ENCODE measurements at places on chromosomes 2 and 18. TPM values are rescaled to one million over a fixed set of nuclear protein-coding genes. Genes with fewer than 3 reads are reported as not detected.

DNA sequence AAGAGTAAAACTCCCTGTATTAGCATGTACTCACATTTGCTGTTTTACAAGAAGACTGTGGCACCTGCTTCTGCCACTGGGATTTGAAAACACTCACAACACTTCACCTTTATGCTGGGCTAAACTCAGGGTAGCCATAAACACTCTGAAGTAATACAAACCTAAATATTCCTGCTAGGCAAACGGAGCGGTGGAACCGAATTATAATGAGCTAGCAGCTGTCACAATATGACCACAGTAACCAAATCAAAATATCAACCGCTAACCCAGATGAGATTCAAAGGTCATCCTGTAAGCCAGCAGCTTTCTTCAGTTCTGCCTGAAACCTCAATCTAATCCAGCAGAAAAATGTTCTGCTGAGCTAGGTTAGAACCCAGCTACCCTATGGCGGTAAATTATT lies 132.1 kb downstream of the TCF4 start:
- DNase-seq = peak; percentile 38

- no peak for DNase-seq
Observed at GRCh38 chr2:173175222-173175621, 99.6 kb downstream of the MAP3K20 start.

DNA sequence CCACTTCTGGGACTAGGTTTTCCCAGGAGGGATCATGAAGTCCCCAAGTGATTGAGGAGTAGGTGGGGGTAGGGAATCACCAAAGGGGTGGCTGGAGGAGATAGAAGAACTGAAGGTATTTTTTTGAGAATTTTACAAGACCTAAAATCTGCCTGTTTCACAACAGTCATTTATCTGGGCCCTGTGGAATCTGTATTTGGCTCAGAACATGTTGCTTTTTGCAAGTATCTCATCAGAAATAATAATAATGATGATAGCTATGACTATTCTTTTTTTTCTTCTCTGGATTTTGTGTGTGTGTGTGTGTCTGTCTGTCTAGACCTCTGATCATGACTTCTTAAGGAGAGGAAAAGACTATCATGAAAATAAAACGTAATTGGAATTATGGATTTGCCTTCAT lies 13.9 kb downstream of the STON1 start:
- DNase-seq = no peak

- DNase-seq = no peak
Observed at GRCh38 chr2:204933735-204934374, 388.6 kb downstream of the PARD3B start.

The SIX3 gene
- total RNA-seq = not detected

The TBR1 gene
- total RNA-seq = not detected

The GAL3ST2 gene
- total RNA-seq = not detected
